ENCODE measurements at places on chromosomes 7 and 10.
A peak's percentile ranks its signal among the peaks of the same experiment; 100 is the strongest.

DNA sequence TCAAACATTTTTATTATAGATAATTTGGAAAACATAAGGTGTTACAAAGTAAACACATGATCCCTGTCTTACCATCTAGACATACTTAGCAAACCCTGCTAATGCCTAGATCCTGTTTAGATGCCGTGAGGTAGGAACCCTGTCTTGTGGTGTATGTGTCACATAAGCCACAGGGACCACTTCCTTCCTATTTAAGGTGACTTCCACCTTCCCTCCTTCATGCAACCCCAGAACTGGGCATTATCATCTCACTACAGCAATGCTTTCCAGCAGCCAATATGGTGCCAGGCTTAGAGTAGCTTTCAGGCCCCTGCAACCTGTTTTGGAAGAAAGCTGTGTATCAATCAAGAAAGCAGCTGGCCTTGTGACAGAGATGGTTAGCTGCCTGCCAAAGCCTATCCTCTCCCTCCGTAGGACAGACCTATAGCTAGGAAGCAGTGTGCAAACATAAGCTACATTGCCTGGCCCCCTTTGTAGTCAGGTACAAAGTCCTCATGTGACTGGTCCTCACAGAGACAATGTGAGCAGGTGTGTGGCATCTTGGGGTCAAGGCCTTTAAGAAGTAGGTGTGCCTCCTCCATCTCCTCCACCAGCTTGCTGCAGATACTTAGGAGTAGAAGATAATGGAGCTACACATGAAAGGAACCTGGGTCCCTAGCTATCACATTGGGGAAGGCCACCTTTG is 146.8 kb downstream of the SPAG6 start:
- no peak for DNase-seq

- no peak for DNase-seq
Observed at GRCh38 chr7:101869901-101870290, 52.5 kb downstream of the CUX1 start.

- peak; percentile 9 for DNase-seq
Observed at GRCh38 chr10:14184841-14185315, 145.8 kb downstream of the FRMD4A start.

- DNase-seq = no peak
Observed at GRCh38 chr7:77830649-77831355, 32.2 kb downstream of the PHTF2 start.

DNA sequence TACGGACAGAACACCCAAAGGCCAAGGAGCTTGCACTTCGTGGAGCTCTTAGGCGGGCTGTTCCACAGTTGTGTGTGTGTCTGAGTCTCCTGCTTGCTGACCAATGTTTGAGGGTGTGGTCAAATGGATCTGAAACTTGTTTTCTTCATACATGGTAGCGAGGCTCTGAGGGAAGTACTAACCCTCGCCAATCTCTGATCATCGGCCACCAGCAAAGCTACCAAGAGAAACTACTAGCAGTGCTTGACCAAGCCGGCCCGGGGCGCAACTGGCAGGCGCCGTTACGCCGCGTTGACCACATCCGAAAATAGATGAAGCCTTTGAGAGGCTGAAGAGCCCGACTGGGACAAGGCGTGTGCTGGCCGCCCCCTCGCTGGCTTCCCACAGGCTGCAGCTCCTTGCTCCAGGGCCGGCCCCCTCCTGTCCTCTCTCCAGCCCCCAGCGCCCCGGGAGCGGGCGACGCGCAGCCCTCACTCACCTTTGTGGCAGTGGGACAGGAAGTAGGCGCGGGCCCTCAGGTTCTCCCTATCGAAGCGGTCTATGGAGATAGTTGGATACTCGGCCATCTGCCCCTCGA is 384 bp downstream of the DCLRE1C start:
- DNase-seq = peak; percentile 74

- no peak for DNase-seq
Observed at GRCh38 chr7:133359449-133359848, 106.6 kb downstream of the EXOC4 start.

DNA sequence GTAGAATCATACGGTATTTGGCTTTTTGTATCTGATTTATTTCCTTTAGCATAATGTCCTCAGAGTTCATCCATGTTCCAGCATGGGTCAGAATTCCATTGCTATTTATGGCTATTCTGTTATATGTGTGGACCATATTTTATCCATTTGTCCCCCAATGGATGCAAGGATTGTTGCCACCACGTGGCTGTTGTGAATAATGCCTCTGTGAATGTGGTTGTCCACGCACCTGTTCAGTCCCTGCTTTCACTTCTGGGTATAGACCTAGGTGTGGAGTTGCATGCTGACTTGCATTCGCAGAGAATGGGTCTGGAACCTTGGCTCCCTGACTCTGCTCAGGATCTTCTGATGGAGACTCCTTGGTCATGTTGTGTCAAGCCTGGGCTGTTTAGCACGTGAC is 199.9 kb downstream of the CAMK1D start:
- DNase-seq = no peak

- peak; percentile 55 for DNase-seq
Observed at GRCh38 chr7:139118234-139118804, 8.8 kb upstream of the ZC3HAV1 start.

DNA sequence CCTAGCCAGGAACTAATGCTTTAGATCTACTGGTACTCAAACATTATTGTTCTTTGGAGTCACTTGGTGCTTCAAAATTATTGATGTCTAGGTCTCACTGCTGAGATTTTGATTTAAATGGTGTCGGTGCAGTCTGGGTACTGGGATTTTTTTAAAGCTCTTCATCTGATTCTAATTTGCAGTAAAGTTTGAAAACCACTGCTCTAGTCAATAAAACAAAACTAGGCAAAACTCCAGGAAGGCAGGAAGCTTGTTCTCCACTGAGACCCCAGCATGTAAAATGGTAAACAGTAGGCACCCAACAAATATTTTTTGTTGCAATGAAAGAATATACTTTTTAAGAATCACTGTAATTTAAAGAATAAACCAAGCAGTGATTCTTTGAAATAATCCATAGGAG is 49.7 kb downstream of the ADD3 start:
- DNase-seq = peak; percentile 37

GRCh38 chr10:130040351-130040750 is 70.3 kb downstream of the C10orf143 start:
- DNase-seq = no peak

- no peak for DNase-seq
Observed at GRCh38 chr7:11233871-11234270, 260.2 kb downstream of the PHF14 start.

GRCh38 chr7:128203710-128204214 is 37.3 kb upstream of the LEP start:
- DNase-seq = no peak

- no peak for DNase-seq
Observed at GRCh38 chr7:2040201-2040892, 192.4 kb downstream of the MAD1L1 start.

DNA sequence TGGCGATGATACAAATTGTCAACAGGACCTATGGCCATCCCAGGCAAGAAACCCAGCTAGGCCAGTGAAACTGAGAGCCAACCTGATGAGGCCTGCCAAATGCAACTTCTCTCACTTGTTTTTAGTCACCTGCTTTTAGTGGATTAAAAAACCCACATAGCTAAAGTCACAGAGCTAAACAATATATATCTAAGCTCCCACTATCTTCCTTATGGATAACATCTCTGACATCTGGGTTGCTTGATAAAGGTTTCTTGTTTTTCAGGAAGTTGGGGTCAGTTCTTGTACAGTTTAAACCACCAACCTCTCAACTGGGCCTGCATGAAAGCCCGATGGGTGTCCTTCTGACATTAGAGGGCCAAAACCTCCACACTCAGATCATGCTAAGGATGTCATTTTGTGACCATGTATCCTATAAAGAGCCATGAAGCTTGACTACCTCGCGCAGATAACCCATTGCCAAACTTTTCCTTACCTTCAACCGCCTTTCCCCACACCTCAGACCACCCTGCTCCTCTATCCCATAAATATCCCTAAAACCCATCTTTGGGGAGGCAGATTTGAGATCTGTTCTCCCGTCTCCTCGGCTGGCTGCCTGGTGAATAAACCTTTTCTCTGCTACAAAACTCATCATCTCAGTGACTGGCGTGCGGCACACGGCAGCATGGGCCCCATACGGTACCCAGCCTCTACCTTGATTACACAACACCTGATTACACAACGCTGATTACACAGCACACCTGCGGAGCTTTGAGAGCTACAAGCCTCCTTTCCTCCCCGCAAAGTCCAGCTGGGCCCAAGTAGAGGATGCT is 797 bp upstream of the STMP1 start:
- DNase-seq = no peak

GRCh38 chr7:51591223-51591622 is 274.6 kb upstream of the COBL start:
- no peak for DNase-seq

DNA sequence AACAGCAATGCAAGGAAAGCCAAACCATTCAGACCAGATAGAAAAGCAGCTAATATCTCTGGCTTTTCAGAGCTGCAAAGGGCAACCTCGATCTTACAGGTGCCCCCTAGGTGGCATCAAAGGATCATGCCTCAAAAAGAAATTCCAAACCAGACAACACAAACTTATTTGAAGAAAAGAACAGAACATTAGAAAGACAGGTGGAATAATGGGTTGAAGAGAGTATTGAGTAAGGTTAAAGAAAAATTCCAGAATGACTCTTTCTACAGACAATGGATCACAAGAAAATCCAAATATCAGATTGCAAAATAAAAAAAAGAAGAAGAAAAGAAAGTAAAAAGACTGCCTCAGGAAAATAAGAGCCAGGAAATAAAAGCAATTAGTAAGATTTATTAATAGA is 213.7 kb downstream of the ELMO1 start:
- DNase-seq = no peak

GRCh38 chr10:49162761-49163310 is 25.4 kb downstream of the TMEM273 start:
- DNase-seq = no peak

DNA sequence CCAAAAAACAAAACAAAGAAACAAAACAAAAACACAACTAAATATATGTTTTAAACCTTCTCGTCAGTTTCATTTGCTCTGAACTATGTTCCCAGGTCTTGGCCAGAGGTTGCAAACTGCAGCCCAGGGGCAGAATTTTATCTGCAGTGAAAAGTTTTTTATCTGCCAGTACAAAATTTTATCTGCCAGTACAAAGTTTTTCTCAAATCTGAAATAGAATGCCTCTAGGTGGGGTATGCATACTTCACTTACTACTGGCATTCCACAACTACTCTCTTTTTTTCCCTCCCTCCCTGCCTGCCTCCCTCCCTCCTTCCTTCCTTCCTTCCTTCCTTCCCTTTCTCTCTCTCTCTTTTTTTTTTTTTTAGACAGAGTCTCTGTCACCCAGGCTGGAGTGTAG is 9.4 kb upstream of the CLDN3 start:
- DNase-seq = no peak

GRCh38 chr10:70732569-70732968 is 52.6 kb downstream of the TBATA start:
- DNase-seq = no peak

- peak; percentile 98 for DNase-seq
Observed at GRCh38 chr7:151226875-151227782, at the start of gene ABCF2. TSS of gene ABCF2 (minus strand) at chr7:151227205. CDS start at chr7:151226458, 747 bp downstream.

DNA sequence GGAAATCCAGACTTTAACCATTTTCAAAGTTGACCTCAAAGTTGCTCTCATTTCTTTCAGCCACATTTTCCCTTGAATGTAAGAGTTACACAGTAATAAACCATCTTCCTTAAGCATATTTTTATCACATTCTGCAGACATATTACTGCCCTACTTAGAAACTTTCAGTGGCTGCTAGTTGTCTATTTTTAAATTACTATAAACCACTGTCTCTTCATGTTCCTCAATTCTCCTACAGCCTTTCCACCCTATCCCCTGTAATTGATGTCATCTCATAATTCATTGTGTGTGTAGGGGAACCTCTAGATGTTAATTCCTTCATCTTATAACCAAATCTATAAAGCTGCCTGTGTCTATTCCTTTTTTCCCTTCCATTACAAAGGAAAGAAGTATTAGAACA is 78.1 kb upstream of the STRIP2 start:
- DNase-seq = no peak

DNA sequence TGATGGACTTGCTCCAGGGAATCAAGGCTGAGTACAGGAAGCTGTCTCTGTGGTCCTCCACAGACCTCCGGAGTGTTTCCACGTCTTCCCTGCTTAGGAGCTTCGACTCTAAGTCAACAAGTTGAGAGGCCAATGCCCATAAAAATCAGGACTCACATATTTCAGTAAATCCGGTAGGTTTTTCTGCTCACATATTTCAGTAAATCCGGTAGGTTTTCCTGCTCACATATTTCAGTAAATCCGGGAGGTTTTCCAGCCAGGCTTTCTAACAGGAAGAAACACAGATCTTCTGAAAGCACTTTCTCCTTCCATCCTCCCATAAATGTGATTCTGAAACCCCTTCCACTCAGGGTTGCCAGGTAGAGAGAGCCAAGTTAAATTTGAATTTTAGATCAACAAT is 340.1 kb upstream of the SHH start:
- DNase-seq = no peak

GRCh38 chr7:116573541-116573940 is 48.7 kb downstream of the CAV1 start:
- no peak for DNase-seq

DNA sequence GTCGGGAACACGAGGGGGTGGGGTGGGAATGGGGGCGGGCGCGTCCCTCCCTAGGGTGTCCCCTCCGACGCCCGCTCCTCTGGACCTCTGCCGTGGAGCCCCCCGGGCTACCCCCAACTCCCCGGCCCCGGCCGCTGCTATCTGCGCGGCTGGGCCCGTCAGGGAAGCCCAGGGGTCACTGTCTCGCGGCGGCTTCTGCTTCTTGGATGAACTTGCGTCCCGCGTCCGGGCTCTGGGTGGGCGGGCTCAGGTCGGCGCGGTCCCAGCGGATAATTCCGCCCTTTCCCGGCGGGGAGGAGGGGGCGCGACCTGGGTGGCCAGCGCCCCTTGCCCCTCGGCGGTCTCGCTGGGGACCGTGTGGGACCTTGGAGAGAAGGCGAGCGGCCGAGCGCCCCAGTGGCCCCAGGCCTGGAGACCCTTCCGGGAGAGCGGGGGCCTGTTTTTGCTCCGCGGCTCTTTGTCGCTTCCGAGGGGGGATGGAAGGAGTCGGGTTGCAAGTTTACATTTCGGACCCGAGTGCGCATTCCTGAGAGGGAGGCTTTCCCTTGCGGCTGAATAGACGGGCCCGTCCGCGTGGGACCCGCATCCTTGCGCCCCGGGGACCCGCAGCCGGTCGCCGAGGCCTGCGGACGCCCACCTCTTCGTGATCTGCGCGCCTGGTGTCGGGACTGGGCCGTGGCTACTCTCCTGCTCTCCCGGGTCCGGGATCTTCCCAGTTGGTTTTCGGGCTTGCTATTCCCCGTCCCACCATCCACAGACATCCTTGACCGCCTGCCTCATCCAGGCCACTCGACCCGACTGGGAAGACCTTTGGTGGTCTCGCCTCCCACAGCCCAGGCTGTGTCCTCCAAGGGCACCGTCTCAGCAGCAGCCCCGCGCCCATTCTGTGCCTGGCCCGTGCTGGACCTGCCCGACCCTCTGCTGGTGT is 812 bp downstream of the DOCK1 start:
- peak; percentile 52 for DNase-seq

DNA sequence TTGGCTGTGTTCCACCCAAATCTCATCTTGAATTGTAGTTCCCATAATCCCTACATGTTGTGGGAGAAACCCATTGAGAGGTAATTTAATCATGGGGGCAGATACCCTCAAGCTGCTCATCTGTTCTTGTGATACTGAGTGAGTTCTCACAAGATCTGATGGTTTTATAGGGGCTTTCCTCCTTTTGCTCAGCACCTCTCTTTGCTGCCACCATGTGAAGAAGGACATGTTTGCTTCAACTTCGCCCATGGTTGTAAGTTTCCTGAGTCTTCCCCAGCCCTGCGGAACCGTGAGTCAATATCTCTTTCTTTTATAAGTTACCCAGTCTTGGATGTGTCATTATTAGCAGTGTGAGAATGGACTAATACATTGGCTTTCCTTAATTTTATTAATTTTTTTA is 527.8 kb downstream of the MDFIC start:
- no peak for DNase-seq

All from EL (cell line).